ENCODE measurements at places on chromosomes 2 and 18.
A peak's percentile ranks its signal among the peaks of the same experiment; 100 is the strongest.

GRCh38 chr2:4024605-4025004 lies 321.2 kb downstream of the DCDC2C start:
- DNase-seq = no peak

DNA sequence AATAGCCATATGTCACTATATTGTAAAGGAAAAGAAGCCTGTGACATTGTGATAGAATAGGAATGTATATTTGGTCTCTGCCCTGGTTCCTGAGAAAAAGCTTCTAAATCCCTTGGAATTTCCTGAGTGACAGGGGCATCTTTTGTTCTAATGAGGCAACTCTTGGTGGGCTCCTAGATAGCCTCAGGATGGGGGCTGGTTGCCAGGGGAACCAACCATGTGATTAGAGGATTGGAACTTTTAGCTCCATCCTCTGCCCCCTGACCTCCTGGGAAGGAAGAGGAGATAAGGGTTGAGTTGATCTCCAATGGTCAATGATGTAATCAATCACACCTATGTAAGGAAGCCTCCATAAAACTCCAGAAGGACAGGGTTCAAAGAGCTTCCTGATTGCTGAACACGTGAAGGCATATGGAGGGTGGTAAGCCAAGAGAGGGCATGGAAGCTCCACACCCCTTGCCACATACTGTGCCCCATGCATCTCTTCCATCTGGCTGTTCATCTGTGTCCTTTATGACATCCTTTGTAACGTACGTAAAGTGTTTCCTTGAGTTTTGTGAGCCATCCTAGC lies 2.9 kb upstream of the ME2 start:
- DNase-seq = no peak

GRCh38 chr2:6971502-6971901 lies 54.3 kb downstream of the RNF144A start:
- no peak for DNase-seq

- no peak for DNase-seq
These were observed 12.0 kb upstream of the BCL11A start for GRCh38 chr2:60565472-60565871.

GRCh38 chr2:175889701-175890302 lies 112.3 kb downstream of the LNPK start:
- DNase-seq = no peak

- no peak for DNase-seq
These were observed 64.0 kb upstream of the SLC14A2 start for GRCh38 chr18:45551142-45551815.

DNA sequence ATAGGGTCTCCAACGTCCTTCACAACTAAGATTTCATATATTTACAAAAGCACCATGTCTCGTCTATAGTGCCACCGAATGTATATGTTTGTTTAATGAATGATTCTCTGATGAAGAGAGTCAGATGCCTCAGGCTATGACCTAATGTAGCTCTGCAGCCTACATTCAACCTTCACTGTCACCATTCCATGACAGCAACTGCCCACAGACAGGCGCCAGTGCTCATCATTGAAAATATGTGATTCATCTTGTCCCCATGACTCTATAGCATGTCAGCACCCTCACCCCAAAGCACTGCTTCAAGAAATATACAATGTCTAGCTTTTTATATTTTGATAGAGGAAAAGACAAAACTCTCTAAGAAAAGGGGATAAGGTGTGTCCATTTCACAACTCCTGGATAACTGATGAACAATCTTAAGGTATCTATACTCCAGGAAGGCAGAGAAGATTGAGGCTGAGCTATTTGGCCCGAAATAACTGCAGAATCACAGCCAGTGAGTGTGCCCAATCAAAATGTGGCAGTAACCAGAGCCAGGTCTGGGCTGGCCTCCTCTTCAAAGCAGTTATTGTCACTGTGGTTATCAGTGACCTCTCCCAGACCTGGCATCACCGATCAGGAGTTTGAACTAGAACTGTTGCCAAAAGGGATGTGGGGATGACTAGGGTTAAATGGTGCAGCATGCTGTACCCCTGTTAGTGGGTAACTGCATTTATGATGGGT lies 246.6 kb downstream of the SETBP1 start:
- DNase-seq = no peak

GRCh38 chr18:46915800-46916550 lies 1.3 kb downstream of the PIAS2 start:
- DNase-seq = no peak

DNA sequence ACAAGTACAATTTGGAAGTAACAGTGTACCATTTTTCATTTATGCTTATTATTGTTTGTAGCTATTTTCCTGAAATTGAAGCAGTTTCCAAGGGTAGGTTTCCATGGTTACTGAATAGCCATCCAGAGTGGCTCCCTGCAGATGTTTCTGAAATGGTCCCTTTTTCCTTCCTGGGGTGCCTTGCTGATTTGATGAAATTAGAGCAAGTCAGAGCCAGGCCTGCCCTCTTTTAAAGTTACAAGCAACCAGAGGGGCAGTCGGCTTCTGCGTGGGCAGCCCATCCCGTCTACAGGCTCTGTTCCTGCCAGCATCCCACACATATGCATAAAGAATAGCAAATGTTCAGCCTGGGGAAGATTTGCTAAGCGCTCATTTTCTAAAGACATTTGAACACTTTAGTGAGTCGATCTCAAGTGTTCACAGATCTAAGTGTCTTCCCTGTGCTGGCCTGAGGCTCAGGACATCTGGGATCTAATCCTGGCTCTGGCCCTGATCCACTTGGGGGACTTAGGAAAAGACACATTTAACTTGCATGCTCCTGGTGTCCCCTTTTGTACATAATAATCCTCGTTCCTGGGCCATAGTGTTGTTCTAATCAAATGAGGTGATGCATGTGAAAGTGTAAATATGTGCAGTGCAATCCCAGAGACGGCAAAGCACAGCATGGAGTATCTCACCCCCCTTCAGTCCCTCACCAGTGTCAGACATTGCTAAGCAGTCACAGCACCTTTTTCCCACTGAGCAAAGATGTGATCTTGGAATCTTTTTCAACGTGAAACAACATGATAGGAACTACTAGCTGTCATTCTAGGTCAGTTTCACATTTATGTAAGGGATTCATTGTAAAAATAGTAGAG lies 92.2 kb downstream of the STPG4 start:
- DNase-seq = no peak

GRCh38 chr2:241637795-241638660 lies 535 bp downstream of the ATG4B start:
- DNase-seq = no peak

GRCh38 chr2:129253461-129253812 lies 726.0 kb upstream of the RAB6C start:
- no peak for DNase-seq

DNA sequence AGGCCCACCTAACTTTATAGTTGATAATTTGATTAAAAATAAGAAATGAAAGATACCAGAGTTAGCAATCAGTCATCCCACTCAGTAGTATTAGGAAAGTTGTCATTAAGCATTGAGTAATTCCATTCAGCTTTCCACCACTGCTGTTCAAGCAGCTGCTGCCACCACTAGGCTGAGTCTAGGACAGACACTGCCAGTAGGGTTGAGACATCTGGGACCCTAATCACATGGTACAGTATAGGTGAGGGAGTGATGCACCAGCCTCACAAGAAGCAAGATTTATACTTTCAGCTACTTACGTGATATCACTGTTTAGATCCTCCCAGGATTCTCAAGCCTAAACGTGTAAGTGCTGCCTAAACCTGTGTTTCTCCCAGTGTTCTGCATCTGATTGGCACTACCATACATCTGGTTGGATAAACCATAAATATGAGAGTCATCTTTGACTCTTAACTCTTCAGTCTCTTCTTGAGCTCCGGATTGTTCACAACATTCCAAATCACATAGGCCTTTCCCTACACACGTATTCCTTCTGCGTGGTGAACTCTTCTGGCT lies 3.2 kb downstream of the UBXN4 start:
- peak; percentile 40 for DNase-seq

GRCh38 chr2:127416506-127417001 lies 1.7 kb upstream of the PROC start:
- DNase-seq = no peak

DNA sequence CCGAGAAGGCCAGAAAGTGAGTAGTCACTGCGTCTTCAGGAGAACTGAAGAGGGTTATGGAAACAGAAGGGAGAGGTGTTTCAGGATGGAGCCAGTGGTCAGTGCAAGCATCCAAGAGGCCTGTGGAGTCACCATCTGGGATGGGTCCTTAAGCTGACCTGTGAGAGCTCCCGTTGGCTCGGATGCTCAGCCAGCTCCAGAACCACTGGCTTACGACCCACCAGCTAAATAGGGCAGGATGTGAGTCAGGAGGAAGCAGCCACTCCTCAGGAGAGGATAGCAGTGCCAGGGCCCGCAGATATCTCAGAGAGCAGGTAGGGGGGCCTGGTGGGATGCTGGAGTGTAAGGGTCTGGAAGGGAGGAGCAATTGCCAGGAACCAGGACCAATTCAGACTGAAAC lies 63.1 kb upstream of the B3GNT7 start:
- DNase-seq = no peak

- no peak for DNase-seq
These were observed 39.7 kb upstream of the NABP1 start for GRCh38 chr2:191638079-191638801.

DNA sequence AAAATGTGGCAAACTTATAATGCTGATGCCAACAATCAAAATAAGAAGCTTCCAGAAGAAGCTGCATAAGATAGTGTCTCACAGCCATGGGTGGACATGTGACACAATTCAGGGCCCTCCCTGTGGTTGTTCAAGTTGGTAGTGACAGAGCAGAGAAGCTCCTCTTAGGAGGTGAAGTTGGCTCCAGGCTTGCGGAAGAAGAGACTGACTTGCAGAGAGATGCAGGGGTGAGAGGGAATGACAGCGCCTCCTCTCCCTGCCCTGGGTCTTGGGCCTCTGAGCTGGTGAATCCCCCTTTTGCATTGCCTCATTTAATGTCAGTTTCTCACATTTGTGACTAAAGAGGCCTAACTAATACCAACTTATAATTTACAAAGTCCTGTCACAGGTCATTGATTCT lies 23.0 kb upstream of the RHOB start:
- no peak for DNase-seq

- DNase-seq = no peak
These were observed 17.7 kb upstream of the NTSR2 start for GRCh38 chr2:11687736-11688135.

DNA sequence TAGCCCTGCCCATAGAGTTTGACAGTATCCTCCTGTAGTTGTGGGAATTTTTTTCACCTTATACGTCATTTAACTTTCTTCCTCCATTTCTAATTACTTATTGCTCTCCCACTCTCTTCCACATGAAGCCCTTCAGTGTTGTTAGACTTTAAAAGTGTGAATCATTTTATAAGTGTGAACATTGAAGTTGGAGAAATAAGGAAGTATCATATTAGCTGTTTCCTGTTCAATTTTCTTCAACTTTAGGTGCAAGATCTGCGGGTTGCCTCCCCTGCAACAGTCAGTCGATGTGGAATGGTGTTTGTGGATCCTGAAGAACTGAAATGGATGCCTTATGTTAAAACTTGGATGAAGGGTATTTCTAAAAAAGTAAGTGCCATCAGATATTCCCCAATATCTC lies 138.1 kb downstream of the DNAH6 start:
- no peak for DNase-seq

DNA sequence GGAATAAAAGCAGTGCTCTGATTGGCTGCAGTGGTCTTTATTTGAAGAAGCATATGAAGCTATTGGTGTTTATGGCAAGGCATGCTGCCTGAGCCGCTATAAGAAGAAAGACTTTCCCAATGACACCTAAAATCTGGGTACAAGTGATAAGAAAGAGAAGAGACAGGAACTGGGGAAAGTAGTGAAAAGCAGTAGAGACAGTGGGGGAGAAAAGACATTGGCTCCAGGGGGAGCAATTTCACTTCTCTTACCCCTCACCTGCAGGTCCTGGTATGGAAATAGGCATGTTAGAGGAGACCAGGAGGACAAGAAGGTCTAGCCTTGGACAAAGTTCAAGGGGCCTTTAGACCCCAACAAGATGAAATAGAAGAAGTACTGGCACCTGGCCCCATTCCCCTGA lies 47.1 kb downstream of the PLCL1 start:
- DNase-seq = no peak

DNA sequence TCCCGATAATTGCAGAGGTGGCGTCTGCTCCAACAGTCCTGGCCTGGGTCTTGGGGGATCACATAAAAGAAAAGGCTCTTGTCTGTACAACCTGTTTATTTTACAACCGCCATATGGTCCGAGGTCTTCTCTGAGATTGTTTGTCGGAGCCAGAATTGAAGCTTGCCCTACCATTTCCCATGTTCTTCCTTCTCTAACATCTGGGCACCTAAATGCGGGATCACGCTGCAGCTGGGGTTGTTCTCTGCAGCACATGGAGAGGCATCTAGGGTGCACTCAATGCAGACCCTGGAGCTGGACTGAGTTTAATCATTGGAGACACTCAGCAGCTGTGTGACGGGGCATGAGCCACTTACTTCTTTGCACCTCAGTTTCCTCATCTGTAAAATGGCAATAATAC lies 107.7 kb downstream of the ACKR3 start:
- DNase-seq = no peak

DNA sequence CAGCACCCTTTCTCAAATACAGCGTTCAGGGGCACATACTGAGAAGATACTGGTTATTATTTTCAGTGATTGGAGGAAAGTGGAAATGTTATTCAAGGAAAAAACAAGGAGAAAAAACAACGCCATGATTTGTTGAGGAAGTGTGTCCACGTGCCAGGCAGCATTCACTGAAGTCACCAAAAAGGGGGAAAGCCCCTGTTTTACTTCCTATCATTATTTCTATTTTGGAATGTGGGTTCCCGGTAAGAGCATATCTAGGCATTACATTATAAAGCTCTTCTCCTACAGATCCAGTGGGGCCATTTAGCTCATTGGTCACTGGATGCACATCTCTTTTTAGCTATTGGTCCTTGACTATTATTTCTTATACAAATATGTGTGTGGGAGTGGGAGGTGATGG lies 518.7 kb downstream of the TXNL1 start:
- DNase-seq = no peak
